ENCODE measurements at places on chromosomes 5 and 9. TPM values are rescaled to one million over a fixed set of nuclear protein-coding genes. Genes with fewer than 3 reads are reported as not detected.

GRCh38 chr5:74320526-74320925 lies 320.0 kb downstream of the ENC1 start:
- H3K27me3 ChIP-seq: no peaks in the 10 kb centered on the region
- H3K36me3 ChIP-seq: no peaks in the 10 kb centered on the region
- H3K4me1 ChIP-seq: peaks cover 6% of the 10 kb centered on the region
- no peak overlapping the region for H3K27ac ChIP-seq
- H3K4me3 ChIP-seq: no peak overlapping the region
- no peak for DNase-seq

ACER2 gene
- polyA plus RNA-seq: 0.71 TPM

ITK gene
- 92.8 TPM for polyA plus RNA-seq

PRR16 gene
- 0.66 TPM for polyA plus RNA-seq

- peaks cover 9% of the 10 kb centered on the region for H3K36me3 ChIP-seq
- no peaks in the 10 kb centered on the region for H3K4me1 ChIP-seq
- H3K27me3 ChIP-seq: no peaks in the 10 kb centered on the region
- H3K4me3 ChIP-seq: no peak overlapping the region
- no peak overlapping the region for H3K27ac ChIP-seq
Observed at GRCh38 chr5:147674411-147674810, 108.1 kb downstream of the JAKMIP2 start.

GRCh38 chr5:113632996-113633395 lies 119.5 kb downstream of the YTHDC2 start:
- no peak for DNase-seq
- H3K27me3 ChIP-seq: no peaks in the 10 kb centered on the region
- no peaks in the 10 kb centered on the region for H3K36me3 ChIP-seq
- H3K27ac ChIP-seq: no peak overlapping the region

DNA sequence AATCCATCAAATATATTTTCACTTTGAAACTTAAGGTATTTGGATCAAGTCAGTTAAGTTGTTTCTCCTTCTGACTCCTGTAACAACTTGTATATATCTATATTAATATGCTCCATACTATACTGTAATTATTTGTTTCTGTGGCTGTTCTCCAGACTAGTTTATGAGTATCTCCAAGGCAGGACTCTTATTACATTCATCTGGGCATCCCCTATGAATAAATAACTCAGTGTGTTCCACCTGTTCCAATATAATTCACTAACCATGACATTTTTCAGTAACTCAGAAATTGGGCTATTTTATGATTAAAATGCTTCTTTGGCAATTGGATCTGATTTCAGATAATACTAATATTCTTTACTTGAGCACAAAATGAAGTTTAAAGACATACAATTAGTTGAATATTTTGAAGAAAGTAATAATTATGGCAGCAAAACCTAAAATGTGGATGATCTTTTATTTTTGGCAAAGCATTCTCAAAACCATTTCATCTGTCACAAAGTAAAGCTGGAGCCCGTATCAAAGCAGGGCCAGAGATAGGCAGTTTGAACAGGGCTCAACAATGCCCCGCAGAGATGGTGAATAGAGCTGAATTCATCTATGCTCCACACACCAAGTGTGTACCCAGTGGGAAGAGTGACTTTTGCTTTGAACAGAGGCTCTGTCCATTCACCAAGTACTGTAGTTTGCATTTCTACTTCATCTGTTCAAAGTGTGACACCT lies 314.3 kb downstream of the PDE4D start:
- H3K4me1 ChIP-seq: no peaks in the 10 kb centered on the region
- no peaks in the 10 kb centered on the region for H3K27me3 ChIP-seq
- no peak overlapping the region for H3K4me3 ChIP-seq
- DNase-seq: no peak
- no peaks in the 10 kb centered on the region for H3K36me3 ChIP-seq

GRCh38 chr5:56849671-56850070 lies 34.3 kb downstream of the MAP3K1 start:
- H3K4me3 ChIP-seq: no peak overlapping the region
- DNase-seq: no peak
- H3K27ac ChIP-seq: peak overlapping the region; percentile 67
- peaks cover 9% of the 10 kb centered on the region for H3K4me1 ChIP-seq
- no peaks in the 10 kb centered on the region for H3K36me3 ChIP-seq
- no peaks in the 10 kb centered on the region for H3K27me3 ChIP-seq

- no peaks in the 10 kb centered on the region for H3K27me3 ChIP-seq
- H3K36me3 ChIP-seq: no peaks in the 10 kb centered on the region
- no peak for DNase-seq
- H3K4me1 ChIP-seq: no peaks in the 10 kb centered on the region
Observed at GRCh38 chr9:1879501-1879900, 135.6 kb upstream of the SMARCA2 start.

- no peak for DNase-seq
- no peaks in the 10 kb centered on the region for H3K27me3 ChIP-seq
- H3K27ac ChIP-seq: no peak overlapping the region
Observed at GRCh38 chr5:95862671-95863382, 40.3 kb upstream of the GLRX start.

GDA gene
- polyA plus RNA-seq: 3.9 TPM

BSPRY gene
- 6.1 TPM for polyA plus RNA-seq

- H3K27me3 ChIP-seq: no peaks in the 10 kb centered on the region
- no peak overlapping the region for H3K4me3 ChIP-seq
- no peaks in the 10 kb centered on the region for H3K36me3 ChIP-seq
Observed at GRCh38 chr5:50727149-50727496, 60.7 kb downstream of the PARP8 start.

Data from thymus (tissue), 14 donors.